NCI-H460 (cell line): ENCODE measurements at places on chromosomes 7 and 10.

DNA sequence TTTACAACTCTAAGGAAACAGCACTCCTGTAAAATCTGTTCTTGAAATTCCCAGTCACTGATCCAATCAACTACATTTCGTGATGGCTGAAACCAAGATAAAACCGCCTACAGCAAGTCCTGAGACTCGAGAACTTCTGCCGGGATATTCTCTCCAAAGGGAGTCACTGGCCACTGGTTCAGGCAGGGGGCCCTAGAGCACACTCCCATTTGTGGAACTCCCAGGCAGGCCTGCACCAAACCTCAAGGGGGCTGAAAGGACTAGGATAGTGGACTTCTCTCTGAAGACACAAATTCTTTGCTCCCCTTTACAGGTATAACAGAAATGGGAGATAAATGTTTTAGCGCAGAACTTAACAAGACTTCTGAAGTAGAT is 16.3 kb downstream of the CYTH3 start:
- DNase-seq = no peak

DNA sequence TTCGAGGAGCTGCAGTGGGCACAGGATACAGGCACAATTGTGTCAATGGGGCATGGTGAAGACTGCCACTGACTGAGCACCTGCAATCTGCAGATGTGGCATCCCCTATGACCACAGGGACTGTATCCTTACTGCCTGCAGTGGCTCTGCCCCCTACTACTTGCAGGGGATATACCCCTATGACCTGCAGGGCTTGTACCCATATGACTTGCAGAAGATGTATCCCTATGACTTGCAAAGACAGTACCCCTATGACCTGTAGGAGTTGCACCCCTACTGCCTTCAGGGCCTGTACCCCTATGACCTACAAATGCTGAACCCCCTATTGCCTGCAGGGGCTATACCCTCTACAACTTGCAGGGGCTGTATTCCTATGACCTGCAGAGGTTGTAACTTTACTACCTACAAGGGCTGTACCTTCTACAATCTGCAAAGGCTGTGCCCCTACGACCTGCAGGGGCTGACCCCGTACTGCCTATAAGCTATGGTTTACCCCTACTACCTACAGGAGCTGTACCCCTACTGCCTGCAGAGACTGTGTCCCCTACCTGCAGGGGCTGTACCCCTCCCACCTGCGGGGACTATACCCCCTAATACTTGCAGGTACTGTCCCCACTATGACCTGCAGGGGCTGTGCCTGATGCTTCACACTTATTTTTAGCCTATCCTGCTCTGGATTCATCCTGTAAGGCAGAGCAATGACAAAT is 65.9 kb upstream of the ADAM12 start:
- DNase-seq = no peak

DNA sequence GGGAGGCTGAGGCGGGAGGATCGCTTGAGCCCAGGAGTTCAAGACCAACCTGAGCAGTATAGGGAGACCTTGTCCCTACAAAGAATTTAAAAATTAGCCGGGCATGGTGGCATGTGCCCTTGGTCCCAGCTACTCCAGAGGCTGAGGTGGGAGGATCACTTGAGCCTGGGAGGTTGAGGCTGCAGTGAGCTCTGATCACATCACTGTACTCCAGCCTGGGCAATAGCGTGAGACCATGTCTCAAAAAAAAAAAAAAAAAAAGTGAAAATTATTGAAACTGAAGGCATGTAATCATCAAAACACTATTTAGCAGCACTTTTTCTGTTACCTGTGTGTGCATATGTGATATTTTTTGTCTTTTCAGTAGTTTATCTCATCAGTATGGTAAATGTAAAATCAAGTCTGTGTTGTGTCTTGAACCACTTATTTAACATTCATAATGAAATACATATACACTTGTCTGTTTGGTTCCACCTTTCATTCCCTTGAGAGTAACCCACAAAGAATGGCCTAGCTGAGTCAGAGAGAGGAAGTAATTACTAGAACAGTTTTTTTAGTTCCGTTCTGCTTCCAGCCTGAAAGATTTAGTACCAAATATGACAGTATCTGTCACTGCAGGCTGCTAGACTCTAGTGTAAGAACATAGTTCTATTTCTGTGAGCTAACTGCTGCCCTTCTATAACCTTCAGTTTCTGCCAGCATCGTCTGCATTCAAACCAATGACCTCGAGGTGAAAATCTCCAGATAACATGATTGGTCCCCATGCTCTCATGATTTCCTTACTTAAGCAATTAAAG is 68.6 kb downstream of the MMRN2 start:
- no peak for DNase-seq

GRCh38 chr7:99473315-99473596 is 566 bp downstream of the ZNF789 start:
- DNase-seq = no peak

DNA sequence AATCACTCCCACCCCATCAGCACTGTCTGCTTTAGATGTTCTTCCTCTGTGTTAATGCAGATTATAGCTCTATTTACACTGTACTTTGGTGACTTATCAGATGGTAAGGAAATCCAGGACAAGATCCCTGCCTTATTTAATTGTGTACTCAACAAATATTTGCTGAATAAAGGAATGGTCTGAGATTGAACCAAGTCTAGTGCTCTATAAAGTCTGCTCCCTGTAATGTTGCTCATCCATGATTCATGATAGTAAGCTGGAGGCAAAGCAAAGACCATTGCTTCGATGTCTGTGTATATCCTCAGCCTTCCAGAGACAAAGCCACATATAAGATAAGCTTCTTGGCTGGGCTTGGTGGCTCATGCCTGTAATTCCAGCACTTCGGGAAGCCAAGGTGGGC is 33.5 kb downstream of the PLCE1 start:
- no peak for DNase-seq

GRCh38 chr10:120929166-120929565 is 78.0 kb downstream of the WDR11 start:
- no peak for DNase-seq

DNA sequence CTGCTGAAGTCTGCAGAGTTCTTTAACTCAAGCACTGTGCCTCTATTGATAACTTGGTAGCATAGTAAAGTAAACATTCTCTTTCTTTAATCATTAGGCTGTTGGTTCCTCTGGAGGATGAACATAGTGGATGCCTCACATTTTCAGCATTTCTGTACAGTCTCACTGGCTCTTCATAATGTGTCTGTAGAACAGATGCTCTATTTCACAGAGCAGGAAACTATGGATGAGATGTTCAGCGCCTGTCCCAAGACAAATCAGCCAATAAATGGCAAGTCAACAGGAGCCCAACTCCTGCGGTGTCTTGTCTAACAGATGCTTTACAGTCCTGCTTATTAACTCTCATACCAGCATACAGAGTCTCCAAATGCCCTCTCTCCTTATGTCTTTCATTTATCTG is 36.5 kb downstream of the NRBF2 start:
- no peak for DNase-seq

DNA sequence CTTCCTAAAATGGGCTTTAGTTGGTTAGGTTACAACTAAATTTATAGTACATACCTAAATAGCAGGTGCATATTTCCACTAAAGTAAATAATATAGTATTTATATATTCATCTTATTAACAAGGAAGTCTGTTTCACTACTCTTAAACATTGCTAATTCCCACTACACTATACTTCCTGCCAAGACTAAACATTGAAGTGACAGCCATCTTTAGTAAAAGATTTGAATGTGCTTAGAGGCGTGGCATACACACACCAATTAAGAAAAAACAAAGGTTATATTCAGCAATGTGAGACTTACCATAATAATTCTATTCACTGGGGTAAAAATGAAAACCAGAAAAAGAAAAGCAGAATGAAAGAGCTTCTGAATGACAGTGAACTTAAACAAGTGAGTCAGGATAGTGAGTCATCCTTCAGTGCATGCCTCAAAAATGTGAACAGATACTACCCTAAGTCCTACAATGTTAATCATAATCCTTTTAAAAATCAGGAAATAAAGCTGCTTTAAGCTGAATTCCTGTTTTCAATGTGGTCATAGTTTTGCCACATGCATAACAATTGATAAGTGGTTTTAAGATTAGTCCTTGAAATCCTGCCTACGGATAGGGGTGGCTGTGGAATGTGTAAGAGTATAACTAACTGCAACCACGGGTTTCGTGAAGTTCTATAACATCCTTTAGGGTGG is 59.4 kb downstream of the USP6NL start:
- DNase-seq = peak; percentile 23

DNA sequence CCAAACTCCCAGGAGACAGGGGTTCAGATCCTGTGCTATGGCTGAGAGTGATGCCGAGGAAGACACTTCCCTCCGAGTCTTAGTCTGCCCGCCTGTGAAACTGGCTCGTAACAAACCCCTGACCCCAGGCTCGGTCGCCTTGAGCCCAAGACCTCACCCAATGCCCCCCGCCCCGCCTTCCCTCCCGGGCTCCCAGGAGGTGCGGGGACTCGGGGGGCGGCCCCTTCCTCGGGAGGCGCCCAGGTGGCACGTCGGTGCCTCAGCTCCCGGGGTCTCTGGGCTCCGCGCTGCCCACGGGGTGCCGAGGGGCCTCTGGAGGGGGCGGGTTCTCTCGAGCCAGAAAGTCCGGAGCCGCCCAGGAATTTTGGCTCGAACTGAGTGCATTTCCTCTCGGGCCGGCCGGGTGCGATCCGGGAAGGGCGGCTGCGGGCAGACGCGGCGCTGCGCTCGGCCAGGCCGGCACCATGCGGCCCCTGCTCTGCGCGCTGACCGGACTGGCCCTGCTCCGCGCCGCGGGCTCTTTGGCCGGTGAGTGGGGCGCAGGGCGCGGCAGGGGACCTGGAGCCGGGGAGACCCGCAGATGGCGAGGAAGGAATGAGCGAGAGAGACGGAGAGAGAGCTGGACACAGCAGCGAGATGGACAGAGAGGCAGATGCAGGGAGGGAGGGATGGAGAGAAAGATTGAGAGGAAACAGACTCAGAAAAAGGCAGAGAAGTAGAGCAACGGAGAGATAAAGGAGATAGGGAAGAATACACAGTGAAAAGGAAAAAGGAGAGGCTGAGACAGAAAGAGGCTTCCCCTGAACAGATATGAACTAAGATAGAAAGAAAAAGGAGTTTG is at the start of gene PLAC9:
PLAC9 (plus strand) TSS at position 432 of the 841 bp plus-strand sequence; CDS start at position 465, 33 bp downstream.
- DNase-seq = no peak

- DNase-seq = no peak
These were observed 598.6 kb downstream of the PARD3 start for GRCh38 chr10:34216348-34216945.

- no peak for DNase-seq
These were observed 157.6 kb downstream of the SH3PXD2A start for GRCh38 chr10:103697787-103698186.

DNA sequence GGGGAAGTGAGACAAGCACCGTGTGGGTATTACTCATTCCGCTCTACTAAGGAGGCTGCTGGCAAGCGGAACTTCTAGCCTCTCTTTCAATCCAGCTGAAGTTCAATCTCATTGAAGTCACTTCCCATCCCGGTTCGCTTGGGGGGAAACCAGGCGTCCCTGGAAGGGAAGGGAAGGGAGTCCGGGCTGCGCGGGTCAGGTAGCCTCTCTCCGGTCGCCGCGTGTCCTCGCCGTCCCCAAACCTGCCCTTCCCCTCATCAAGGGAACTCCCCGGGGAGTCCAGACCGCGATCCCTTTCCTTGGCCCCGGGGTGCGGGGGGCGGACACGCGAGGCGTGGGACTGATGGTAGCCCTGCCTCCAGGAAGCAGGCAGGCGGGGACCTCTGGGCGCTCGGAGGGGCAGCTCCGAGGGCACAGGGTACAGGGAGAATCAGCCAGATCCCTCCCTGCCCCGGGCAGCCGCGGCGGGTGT is 598 bp upstream of the ZEB1 start:
- DNase-seq = peak; percentile 12

- DNase-seq = no peak
These were observed 467.1 kb downstream of the SDK1 start for GRCh38 chr7:3767917-3768777.

- DNase-seq = no peak
These were observed 53.9 kb downstream of the SYPL1 start for GRCh38 chr7:106057962-106058927.

GRCh38 chr10:44932517-44933450 is 21.6 kb downstream of the TMEM72 start:
- DNase-seq = peak; percentile 63

DNA sequence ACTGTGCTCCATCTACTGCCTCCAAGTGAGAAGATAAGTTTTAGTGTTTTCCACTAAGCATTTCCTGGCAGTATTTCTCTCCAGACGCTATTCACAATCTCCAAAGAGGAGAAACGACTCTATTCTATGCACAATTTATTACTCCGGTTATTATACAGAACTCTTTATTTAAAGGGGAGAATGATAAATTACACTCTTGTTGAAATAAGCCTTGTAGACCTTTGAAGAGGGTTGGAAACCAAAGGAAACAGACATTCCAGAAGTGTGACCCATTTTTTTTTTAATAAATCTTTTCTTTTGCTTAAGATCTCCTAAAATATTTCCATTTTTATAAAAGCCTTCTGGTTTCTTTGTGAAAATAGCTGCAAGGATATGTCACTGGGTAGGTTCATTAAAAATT is 76.1 kb upstream of the HDAC9 start:
- DNase-seq = no peak

GRCh38 chr7:130442601-130443000 is 1.8 kb upstream of the CEP41 start:
- no peak for DNase-seq

DNA sequence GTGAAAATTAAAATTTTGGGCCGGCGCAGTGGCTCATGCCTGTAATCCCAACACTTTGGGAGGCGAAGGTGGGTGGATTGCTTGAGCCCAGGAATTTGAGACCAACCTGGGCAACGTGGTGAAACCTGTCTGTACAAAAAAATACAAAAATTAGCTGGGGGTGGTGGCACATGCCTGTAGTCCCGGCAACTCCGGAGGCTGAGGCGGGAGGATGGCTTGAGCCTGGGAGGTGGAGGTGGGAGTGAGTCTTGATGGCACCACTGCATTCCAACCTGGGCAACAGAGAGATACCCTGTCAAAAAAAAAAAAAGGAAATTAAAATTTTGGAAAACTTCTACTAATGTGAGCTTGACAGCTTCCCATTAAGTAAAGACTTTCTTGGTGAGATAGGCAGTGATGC is 3.1 kb downstream of the SRRT start:
- DNase-seq = no peak

DNA sequence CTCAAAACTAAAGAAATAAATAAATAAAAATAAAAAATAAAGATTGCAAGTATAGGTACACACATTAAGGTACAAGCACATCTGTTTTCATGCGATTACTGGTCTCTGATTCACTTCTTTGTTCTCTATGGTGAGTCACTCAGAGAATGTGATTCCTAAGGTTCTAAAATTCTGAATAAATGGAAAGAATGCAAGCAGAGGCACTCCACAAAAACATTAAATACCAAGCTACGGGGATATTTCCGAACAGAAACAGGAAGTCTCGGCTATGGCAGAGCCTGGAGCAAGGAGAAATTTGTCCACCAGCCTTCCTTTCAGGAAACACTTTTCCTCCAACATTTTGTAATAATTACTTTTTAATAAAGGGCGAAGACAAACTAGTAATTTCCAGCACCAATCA is 1.4 kb downstream of the VOPP1 start:
- DNase-seq = no peak

- no peak for DNase-seq
These were observed 43.8 kb downstream of the OGDH start for GRCh38 chr7:44650242-44650641.

GRCh38 chr7:47884675-47885074 is 63.6 kb downstream of the PKD1L1 start:
- no peak for DNase-seq
